ENCODE measurements at places on chromosomes 12 and 14.
A peak's percentile ranks its signal among the peaks of the same experiment; 100 is the strongest.

DNA sequence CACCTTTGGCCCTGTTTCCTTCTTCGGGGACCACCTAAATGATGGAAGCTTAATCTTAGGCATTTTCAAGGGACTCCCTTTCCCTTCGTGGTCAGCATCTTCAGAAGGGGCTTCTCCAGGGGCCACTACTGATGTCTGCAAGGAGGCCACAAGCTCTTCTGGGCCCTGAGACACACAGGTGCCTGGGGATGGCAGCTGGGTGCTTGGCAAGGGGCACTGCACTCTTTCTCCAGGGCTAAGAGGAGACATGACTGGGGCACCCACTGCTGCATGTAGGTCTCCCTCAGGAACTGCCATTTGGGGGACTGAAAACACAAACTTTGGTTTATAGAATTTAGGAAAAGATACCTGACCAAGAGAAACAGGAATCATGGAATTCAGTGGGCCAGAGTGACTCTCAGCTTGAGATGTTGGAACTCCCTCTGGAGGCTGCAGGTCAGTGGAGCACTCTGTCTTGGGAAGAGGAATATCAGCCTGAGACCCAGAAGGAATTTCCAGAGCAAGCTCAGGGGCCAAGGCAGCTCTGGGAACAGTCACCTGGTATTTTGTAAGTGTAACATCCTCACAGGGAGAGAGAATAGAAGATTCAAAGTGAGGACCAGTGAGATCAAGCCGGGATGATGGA, 16.0 kb downstream of the PLD4 start:
- no peak for DNase-seq

DNA sequence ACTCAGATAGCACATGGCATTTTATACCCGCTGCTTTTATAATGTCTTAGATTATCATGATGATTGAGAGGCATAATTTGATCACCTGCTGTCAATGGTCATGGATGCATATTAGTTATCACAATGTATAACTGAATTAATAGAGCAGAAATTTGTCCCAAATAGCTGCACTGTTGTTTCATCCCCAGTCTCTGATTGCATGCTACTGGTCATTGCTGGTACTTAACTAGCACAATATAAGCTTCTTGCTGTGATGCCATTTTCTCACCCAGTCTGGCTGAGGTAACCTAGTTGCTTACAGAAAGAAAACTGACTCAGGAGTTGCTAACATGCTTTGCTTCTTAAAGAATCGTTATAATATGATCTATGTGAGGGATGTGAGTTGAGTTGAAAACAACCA, 76.8 kb upstream of the PLEKHA5 start:
- DNase-seq, result no peak

GRCh38 chr14:50955373-50956043, 11.2 kb upstream of the PYGL start:
- DNase-seq, result peak; percentile 45

GRCh38 chr12:71130521-71131069, 27.2 kb downstream of the TSPAN8 start:
- no peak for DNase-seq

- DNase-seq, result no peak
These were observed 38.2 kb downstream of the XRCC3 start for GRCh38 chr14:103676881-103677675.

- no peak for DNase-seq
These were observed 57.9 kb downstream of the ANO6 start for GRCh38 chr12:45273717-45274271.

- no peak for DNase-seq
These were observed 38.8 kb downstream of the SLC15A5 start for GRCh38 chr12:16238661-16239060.
